ENCODE measurements at places on chromosomes 7 and 10.

GRCh38 chr10:116158036-116158435, 115.0 kb downstream of the GFRA1 start:
- DNase-seq, result no peak

- DNase-seq, result no peak
These were observed 35.8 kb upstream of the TRUB1 start for GRCh38 chr10:114902151-114902550.

GRCh38 chr7:154973381-154973780, 29.5 kb downstream of the PAXIP1 start:
- DNase-seq, result no peak

DNA sequence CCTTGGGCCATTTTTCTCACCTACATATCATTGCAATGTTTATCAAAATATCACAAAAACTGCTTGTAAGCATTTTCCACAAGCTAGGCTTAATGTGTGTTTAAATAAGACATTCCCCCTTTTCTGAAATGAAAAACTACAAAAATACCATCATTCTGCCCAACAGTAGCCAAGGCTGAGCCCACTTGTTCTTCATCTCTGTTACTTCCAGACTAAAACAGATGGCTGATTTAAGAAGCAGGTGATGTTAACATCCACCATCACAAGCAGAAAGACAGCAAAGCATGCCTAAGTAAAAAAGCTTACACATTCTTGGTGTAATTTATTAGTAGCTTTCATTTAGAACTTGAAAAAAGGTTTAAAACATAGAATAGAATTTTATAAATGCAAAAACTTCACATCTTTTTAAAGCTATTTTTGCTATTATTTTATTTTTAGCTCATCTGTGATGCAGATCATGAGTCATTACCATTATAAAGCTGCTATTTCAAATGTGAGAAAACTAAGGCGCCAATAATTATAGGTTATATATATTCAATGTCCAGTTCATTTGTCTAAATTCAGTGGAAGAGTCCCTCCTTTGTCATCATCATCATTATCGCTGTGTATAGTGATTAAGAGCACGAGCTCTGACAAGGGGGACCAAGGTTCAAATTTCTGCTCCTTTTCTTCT, 109.4 kb downstream of the RELN start:
- DNase-seq, result no peak

GRCh38 chr7:73904219-73905137, 43.5 kb downstream of the TMEM270 start:
- DNase-seq, result no peak

DNA sequence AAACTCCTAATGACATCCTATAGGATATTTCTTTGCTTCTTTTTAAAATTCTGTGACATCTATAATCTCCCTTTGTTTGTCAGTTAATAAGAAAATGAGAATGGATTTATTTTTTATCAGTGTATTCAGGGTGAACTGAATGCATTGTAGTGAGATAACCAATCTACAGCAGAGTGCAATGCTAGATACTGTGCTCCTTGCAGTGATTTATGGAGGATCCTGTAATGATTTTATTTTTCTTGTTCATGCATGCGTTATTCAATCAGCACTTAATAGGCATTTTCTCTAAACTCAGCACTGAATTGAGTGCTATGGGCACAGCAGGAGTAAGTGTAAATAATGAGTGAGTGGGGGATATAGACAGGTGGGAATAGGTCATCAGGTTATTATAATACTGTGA, 253.9 kb downstream of the CDK14 start:
- no peak for DNase-seq

GRCh38 chr10:13816195-13816925, 229.6 kb downstream of the PRPF18 start:
- no peak for DNase-seq

GRCh38 chr7:141295367-141295895, 221.6 kb downstream of the TMEM178B start:
- no peak for DNase-seq

GRCh38 chr7:80243425-80243824, 108.8 kb downstream of the GNAI1 start:
- DNase-seq, result no peak

DNA sequence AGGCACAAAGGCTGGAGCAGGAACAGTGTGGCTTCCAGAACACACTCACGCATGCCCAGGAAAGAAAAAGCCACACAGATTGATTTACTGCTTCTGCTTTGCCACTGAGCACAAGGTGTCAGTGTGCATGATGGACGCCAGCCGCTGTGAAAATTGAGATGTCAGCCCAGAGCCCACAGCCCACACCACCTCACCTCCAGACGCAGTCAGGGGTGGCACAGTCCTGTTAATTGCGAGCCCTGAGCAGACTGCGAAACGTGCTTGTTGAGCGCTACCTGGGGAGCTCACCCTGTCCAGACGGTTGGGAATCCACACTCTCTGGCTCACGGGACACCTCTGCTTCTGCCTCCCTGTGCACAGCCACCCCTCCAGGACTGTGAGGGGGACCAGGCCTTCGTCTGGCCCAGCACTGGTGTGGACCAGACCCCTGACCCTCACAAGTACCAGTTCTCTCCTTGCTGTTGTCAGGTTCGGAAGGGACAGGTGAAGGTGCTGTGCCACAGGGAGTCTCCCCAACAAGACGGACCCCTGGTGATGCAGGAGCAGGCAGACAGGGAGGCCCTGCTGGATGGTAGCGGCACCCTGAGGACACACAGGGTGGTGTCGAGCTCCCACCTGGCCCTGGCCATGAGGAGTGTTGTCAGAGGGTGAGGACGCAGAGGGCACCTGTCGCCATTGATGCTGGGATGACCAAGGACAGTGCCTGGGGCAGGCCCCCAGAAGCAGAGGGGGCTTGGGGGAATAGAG, 15.3 kb downstream of the RASGEF1A start:
- DNase-seq, result no peak

GRCh38 chr7:33601884-33602283, 303.5 kb upstream of the BMPER start:
- DNase-seq, result no peak

DNA sequence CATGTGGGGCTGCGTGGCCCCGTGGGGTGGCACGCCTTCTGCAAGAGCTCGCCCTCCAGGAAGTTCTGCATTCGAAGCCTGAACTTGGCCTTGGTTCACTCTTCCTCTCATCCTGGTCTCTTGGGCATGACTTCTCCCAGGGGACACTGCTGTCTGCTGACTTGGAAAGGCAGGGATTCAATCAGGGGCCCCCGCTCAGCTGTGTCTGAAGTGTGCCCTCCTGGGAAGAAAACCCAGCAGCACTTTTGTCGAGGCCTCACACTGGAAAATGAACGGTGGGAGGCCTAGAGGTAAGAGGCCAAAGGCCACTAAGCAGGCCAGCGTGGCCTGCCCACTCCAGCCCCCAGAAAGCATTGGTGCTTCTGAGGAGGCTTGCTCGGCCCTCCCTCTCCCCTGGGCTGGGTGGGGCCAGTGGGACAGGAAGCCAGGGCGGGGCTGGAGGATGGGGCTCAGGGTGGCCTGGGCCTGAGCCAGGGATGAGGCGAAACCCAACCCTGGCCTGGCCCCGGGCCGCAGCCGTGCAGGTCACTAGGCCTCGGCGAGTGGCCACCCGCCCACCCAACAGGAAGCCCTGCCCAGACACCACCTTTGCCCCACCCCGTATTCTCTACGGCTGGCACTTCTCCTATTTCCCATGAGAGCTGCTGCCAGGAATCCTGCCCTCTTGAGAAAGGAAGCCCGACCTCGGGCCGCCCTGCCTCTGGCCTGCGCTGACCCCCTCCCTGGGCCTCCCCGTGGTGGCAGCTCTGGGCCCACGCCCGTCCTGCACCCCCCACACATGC, 81.1 kb downstream of the ZMIZ1 start:
- no peak for DNase-seq

DNA sequence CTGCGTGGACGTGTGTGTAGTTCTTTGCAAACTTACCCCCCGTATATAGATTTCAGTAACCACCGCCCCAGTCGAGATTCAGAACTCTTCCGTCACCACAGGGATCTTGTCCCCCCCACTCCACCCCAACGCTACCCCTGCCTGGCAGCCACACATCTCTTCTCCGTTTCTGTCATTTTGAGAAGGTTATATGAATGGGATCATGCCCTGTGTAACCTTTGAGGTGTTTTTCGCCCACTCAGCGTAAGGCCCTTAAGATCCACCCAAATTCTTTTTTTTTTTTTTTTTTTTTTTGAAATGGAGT, 83.4 kb downstream of the ELFN1 start:
- DNase-seq, result no peak

DNA sequence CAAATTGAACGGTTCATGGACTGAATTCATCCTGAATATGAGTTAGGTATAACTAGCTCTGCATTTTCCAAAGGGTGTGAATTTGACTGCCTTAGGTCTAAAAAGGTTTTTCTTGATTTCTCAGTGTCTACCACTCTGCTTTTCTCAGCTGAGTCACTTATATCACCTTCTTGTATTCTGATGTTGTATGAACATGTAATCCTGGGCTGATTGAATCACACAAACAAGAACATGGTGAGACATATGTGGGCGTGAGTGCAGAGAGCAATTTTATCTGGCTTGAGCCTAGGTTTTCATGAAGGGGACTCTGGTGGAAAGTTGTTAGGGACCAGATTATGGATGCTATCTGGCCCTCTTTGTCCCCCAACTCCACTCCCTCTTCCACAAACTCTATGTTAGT, 239.8 kb downstream of the SUGCT start:
- DNase-seq, result no peak

GRCh38 chr10:93456480-93456879, 25.7 kb downstream of the MYOF start:
- no peak for DNase-seq

DNA sequence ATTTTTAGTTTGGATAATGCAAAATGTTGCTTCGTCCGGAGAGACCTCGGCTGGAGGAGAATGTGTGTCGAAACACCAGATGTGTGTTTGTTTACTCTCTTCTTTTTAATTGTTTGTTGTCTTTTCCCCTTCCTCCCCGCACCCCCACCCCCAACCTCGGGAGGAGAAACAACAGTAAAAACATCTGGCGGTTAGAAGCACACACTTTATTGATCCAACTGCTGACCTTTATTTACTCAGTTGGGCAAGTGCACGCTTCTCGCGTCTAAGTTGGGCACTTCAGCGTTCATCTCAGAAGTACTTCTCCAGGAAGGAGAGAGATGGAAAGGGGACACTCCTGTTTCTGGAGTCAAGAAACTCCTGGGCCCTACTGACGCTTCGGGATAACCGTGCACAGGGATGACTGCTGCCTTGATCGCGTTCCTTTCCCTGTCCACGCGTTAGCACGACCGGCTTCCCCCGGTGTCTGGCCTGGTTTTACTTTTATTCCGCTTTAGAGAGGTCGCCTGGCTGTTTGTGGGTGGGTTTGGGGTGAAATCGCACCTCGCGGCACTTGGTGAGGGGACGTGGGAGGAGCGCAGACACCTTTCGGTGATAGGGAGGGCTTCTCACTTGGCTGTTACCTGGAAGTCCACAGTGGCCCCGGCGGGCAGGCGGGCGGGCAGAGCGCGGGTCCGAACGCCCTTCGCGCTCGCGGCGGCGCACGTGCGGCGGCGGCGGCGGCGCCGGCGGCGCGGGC, 168.3 kb upstream of the PPP1R3A start:
- DNase-seq, result peak; percentile 27

DNA sequence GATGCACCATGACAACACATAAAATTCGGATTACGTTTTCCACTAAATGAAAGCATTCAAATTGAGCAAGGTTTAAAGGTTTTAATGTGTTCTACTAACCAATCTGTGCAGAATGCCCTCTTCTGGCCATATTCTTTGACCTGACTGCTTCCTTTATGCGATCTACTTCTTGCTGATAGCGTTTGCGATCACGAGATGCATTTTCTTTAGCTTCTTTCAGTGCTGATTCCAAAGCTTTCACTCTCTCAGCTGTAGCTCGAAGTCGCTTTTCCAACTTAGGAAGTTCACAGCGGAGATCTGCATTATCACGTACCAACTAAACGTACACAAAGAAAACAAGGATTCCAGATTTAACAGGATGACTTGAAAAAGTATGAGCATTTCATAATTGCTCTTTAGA, 39.2 kb downstream of the KIF5B start:
- no peak for DNase-seq

DNA sequence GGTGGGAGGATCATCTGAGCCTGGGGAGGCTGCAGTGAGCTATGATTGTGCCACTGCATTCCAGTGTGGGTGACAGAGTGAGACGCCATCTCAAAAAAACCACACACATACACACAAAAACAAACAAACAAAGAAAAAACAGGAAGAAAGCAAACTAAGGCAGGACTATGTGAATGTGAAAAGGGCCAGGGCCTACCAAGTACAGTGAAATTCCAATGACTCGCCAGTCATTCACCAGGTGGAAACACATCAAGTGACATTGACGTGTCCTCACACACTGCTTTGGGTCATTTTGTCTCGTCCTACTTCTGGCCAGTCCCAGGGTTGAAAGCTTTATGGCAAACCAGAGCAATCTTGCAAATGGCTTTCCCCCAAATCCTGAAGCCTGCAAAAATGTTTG, 79.9 kb downstream of the HIP1 start:
- no peak for DNase-seq

DNA sequence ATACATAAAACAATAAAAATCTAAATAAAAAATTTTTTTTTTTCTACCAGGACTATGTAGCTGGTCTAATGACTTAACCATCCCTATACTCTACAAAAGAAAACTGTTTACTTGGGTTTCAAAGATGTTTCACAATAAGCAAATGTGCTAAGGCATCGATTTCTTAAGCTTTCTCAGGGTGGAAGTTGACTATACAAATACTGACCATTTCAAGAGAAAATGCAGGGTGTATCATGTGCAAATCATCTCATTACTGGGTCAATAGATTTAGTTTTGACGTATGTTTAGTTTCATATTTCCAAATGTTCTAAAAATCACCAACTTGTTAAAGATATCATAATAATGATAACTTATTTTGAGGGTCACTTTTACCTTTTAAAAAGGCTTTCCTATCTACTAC, 7.5 kb downstream of the NRP1 start:
- no peak for DNase-seq

DNA sequence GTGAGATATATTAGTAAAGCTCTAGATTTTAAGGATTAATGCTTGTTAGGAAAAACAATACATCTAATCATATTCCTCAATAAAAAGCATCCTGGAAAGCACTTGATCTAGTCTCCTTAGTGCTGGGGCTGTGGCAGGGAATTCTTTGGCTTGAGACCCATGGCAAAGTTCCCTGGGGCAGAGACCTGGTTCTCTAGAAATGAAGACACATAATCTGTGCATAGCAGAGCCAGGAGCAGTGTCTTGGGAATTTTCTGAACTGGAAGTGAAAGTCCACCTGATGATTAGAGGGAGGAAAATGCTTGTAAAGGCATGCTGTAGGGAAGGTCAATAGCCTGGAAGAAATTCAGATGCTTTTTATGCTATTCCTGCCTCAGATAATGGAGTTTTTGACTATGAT, 247.4 kb downstream of the CDK14 start:
- no peak for DNase-seq

- no peak for DNase-seq
These were observed 86.4 kb upstream of the KIF5B start for GRCh38 chr10:32142646-32143045.

- no peak for DNase-seq
These were observed 349.4 kb downstream of the EXOC4 start for GRCh38 chr7:133602291-133602690.

DNA sequence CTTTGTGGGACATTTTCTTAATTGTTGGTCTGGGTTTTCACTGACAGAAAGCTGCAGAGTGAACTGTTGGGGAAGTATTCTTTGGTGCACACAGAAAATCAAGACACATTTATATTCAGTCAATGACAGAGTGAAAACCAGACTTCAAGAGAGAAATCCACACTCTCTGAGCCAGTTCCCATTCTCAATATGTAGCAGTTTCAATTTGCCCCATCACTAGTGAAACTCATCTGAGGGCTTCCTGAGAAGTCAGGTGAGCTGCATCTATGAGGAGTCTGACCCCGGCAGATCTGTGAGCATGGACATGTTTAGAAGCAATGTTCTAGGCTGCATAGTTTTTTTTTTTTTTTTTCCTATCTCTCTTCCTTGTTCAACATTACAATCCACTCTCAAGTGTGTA, 163.7 kb upstream of the AHR start:
- DNase-seq, result no peak
